ENCODE measurements at places on chromosomes 2 and 18.

DNA sequence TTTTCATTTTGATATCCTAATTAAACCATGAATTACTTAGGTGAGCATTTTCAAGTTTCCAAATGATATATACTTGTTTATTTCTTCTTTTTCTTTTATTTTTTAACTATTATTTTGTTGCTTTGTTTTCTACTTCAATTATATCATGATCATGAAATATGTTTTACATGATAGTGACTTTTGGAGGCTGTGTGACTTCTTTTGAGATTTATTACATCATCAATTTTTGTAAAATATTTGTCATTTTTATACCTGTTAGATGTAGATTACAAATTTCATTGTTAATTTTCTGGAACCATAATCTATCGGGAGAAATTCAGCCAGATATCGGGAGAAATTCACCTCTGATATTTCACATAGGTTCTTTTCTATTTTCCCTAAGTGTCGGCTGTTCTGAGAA, 228.6 kb downstream of the RAD51AP2 start:
- DNase-seq: no peak

GRCh38 chr2:102149644-102150455, 7.3 kb downstream of the IL1R1 start:
- no peak for DNase-seq

- DNase-seq: no peak
Measured at GRCh38 chr18:58612315-58613055, 16.4 kb downstream of the ALPK2 start.

DNA sequence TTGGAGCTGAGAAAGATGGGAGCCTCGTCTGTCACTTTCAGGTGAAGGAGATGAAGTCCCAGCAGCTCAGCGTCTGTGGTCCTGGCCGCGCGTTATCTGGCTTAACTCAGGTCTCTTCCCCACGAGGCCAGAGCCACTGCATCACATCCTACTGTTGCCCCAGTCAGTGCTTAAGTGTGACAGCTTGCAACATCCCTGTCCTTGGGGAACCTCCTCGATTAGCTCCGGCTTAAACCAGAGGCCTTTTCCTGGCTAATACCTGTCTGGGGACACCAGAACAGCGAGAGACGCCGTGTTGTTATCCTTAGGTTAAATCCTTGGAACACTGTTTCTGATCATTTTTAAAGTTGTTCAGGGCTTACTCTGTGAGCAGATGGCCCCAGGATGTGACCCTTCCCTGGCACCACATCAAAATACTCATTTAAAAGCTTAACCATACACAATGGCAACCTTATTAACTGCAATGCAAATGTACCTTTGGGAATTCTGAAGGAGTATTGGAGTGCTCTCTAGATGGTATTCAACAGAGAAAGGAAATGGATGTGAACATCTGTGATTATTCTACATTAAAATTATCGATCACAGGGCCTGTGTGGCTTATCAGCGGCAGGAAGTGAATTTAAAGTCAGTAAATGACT, 61.2 kb upstream of the SPP2 start:
- peak; percentile 91 for DNase-seq

GRCh38 chr2:133718688-133719201, 150.5 kb upstream of the NCKAP5 start:
- DNase-seq: no peak

GRCh38 chr2:230987137-230988020, 8.5 kb upstream of the SPATA3 start:
- peak; percentile 42 for DNase-seq

- DNase-seq: peak; percentile 47
Measured at GRCh38 chr18:23689031-23689615, at the start of gene LAMA3. Gene LAMA3 (plus strand): TSS chr18:23689453. CDS start chr18:23689684, 231 bp downstream.

DNA sequence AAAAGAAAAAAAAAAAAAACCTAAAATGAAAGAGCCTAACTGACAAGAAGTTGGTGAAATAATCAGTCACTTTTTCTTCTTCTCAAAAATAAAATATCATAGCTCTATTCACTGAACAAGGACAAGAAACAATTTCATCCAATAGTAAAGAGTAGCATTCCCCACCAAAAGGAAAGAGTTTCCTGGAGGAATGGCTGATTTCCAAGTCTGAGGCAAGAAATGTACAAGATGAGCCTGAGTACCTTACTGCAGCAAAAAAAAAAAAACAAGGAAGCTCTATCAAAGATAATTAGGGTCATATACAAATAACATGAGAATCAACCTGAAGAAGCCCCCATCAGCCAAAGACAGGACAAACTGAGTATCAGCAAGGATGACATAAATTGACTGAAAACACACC, 11.5 kb downstream of the ROCK1 start:
- no peak for DNase-seq

DNA sequence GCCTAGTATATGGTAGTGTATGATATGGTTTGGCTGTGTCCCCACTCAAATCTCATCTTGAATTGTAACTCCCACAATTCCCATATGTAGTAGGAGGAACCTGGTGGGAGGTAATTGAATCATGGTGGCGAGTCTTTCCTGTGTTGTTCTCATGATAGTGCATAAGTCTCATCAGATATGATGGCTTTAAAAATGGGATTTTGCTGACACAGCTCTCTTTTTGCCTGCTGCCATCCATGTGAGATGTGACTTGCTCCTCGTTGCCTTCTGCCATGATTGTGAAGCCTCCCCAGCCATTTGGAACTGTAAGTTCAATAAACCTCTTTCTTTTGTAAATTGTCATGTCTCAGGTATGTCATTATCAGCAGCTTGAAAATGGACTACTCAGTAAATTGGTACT, 9.5 kb upstream of the SCN1A start:
- no peak for DNase-seq

DNA sequence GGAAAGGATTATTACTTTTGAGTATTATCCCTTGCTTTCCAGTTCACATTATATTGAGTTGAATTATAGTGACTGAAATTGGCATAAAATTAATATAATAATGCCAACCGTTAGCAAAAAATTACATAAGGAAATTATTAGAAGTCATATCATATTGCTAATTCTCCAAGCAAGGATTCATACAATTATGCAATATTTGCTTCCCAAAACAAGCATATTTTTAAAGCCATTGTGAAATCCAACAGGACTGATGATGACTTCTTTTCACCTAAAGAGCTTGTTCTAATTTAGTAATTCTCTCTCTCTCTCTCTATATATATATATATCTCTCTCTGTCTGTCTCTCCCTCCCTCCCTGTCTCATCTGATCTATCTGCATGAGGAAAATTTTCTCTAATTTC, 283.5 kb downstream of the DSEL start:
- no peak for DNase-seq

DNA sequence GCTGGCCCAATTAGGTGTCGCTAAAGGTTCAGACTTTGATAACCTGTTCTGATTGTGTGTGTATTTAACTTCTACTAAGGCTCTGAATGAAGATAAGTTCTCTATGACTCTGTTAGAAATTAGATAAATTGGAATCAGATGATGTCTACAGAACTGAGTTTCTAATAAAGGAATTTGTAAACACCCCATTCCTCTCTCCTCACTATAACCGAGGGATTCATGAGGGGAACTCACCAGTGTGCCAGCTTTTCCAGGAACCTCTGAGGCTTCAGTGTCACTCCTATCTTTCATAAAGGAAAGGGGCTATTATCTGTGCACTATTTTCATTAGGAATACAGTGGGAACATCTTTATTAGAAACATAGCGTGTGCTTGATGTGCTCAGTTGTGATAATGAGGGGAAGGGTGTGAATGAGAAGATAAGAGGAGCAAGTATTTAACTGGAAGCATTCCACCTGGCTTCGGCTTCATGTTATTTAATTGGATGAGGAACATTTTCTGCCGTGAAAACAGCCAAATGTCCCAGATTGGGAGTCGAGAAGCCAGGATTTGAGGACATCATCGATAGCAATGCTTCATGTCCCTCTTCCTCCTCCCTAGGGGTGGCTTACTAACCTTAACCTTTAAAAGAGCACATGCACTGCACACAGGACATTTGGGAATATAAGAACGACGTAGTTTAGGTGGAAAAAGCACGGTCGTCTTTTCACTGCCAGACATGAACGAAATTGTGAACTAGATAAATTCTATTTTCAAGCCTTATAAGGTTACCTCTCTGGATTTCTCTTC, 84.8 kb upstream of the TCF4 start:
- DNase-seq: no peak

- no peak for DNase-seq
Measured at GRCh38 chr2:16911746-16912145, 246.1 kb upstream of the CYRIA start.

- no peak for DNase-seq
Measured at GRCh38 chr18:62236252-62236651, 49.2 kb downstream of the RELCH start.

GRCh38 chr2:605674-606608, 71.3 kb downstream of the TMEM18 start:
- DNase-seq: no peak

DNA sequence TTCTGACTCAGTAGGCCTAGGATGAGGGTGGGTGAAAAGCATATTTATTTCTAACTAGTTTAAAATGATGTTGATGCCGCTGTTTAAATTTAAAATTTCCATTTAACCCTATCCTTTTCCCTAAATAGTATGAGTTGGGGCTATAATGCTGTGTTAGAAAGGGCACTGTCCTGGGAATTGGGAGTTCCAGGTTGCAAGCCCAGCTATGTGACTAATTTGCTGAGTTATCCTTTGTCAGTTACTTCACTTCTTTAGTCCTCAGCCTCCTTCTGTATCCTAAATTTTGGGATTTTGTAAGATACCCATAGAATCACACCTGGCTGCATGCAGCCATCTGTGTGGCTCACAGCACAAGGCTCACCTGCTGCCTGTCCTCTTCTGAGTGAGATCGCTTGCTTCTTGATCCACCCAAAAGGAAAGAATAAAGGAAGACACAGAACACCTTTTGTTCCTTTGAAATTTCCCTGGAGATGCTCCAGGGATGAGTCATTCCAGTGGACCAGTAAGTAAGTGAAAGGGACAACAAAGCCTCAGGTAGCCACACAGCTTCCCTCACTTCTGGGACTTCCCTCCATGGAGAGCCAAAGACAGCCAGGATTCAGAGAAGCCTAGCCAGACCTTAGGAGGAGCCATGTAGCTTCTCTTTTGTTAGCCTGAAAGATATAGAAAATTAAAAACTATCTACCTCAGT, 97.2 kb downstream of the DTNA start:
- no peak for DNase-seq

DNA sequence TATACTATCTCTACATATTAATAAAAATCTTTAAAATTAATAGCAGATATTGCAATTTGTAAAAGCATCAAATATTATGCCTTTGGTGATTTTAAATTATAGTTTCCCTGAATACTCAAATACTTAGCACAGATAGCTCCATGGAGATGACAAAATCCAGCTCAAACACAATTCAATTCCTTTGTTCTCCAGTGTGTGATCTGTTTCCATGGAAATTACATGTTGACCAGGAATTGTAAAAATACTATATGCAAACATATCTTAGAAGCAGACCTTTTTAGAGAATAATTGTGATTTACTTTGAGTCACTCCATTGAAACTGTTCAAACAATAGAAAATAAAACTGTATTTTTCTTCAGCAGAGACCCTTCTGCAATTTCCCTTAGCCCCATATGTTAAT, 68.3 kb downstream of the FAM161A start:
- DNase-seq: no peak

GRCh38 chr2:85053802-85054201, 79.4 kb upstream of the TCF7L1 start:
- no peak for DNase-seq

DNA sequence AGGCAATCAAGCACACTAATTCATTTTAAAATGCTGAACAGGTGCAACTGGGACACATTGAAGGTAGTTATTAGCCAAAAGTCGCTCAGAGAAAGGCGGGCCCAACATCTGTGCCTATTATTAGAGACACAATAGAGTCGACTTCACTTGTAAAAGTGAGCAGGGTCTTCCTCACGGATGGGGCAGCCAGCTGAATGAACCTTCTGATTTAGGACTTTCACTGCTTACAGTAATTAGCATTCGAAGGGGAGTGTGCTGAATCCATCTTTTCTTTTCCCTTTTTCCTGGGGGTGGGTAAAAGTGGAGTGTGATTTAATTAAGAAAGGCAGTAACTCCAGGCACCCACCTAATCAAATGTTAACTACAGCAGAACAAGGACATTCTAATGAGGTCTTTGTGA, 677.7 kb downstream of the DCDC2C start:
- DNase-seq: peak; percentile 86

GRCh38 chr2:181814057-181814491, 77.5 kb upstream of the ITPRID2 start:
- DNase-seq: no peak

DNA sequence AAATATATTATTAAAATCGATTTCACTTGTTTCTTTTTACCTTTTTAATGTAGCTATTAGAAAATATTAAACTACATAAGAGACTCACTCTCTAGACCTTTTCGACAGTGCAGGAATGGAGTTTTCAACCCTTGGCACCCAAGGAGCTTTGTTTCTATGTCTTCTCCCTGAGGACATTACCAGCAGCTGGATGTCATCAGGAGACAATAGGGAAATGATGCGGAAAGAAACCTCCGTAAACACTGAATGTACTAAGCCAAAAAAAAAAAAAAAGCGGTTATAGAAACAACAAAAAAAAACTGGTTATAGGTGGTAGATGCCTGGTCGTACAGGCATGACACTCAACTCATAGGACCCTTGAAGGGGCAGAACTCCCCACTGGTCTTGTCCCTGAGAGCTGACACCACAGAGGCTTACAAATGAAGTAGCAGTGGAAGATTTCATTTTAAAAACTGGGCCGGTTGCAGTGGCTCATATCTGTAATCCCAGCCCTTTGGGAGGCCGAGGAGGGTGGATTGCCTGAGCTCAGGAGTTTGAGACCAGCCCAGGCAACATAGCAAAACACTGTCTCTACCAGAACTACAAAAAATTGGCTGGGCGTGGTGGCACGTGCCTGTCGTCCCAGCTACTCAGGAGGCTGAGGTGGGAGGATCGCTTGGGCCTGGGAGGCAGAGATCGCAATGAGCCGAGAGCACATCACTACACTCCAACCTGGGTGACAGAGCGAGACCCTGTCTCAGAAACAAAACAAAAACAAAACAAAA, 23.8 kb downstream of the THAP4 start:
- no peak for DNase-seq

- DNase-seq: no peak
Measured at GRCh38 chr2:229363185-229363814, 92.2 kb upstream of the PID1 start.

DNA sequence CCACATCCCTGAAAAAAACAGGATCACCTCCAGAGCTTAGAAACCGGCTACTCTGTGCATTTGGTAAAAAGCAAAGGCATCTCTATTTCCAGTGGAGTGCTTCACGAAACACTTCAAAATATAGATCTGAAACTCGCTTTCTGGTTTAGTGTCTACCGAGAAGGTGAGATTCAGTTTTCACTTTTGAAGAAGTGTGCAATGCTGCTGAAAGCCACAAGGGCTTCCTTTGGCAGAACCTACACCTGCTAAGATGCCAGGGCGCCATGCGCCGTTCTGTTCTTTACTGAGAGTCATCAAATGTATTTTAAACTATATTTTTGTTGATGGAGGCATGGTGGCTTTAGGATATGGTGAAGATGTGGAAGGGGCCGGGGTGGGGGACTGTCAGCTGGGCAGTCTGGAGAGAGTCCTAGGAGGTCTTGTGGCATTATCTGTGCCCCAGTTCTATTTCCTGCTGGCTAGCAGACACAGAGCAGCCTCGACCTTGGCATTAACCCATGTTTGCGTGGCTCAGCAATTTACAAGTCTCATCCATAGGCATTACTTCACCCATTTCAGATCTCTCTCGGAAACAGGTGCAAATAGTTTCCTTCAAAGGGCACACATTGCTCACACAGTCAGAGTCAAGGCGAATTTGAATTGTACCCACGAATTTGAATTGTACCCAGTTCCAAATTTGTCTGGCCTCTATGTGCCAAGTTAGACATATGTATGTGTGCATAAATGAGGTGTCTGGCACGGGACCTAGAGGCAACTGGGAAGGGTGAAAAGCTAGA, 46.7 kb upstream of the KCNF1 start:
- no peak for DNase-seq
